AG20443 (cell line): ENCODE measurements at places on chromosomes 1 and 21.

DNA sequence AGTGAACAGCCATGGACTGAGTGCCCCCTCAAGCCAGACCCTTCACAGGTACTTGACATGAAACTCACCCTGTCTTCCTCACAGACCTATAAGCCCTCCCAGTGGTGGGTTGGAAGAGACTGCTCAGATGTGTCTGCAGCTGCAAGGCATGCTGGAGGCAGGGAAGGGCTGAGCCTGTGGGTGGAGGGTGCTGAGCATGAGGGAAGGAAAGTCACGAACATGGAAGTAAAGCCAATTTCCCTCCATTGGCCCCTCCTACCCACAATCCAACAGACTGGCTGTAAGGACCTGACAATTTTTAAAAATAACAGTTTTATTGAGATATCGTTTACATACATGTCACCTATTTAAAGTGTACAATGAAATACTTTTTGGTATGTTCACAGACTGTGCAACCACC lies 44.1 kb downstream of the RCSD1 start:
- DNase-seq, result no peak

DNA sequence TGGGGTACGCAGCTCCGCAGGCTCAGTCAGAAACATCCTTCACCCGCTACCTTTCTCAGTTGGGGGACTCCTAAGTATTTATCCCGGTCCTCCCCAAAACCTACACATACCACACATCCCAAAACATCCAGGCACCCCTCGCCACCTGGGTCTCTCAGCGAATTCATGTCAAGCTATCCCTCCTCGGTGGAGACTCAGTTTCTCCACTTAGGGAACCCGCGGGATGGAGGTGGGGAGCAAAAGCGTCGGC lies 1.3 kb upstream of the ZBTB7B start:
- no peak for DNase-seq

- no peak for DNase-seq
Observed at GRCh38 chr1:8639148-8639547, 178.3 kb downstream of the RERE start.

DNA sequence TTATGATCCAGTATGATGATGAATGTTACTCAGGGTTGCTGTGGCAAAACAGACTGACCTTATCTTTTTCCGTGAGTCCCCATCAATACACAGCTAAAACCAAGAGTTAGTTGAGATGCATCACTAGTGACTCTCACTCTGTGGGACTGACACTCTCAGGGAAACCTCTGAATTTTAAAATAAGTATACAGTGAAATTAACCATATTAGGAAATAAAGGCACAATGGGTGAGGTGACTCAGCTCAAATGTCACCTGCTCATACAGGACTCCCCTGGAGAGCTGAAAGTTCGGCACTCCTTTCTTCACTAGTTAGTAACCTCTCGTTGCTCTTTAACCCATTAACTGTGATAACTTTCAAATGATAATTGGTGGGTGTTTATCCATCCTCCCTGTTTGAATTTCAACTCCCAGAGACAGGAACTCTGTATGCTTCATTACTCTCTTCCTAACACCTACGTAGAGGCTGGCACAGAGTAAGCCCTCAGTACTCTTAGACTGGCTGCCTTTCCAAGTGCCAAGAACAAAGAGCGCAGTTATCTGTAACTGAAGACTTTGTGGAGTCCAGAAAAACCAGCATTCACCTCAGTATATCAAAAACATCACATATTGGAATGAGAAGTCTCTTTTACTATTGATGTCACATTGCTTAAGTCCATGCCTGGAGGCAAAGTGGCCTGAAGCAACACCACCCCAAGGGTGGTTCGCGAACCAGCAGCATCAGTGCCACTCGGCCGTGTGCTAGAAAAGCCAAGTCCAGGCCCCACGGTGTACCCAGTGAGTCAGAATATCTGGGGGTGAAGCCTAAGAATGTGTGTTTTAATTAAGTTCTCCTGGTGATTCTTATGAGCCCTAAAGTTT lies 91.1 kb downstream of the NIBAN1 start:
- DNase-seq, result no peak

DNA sequence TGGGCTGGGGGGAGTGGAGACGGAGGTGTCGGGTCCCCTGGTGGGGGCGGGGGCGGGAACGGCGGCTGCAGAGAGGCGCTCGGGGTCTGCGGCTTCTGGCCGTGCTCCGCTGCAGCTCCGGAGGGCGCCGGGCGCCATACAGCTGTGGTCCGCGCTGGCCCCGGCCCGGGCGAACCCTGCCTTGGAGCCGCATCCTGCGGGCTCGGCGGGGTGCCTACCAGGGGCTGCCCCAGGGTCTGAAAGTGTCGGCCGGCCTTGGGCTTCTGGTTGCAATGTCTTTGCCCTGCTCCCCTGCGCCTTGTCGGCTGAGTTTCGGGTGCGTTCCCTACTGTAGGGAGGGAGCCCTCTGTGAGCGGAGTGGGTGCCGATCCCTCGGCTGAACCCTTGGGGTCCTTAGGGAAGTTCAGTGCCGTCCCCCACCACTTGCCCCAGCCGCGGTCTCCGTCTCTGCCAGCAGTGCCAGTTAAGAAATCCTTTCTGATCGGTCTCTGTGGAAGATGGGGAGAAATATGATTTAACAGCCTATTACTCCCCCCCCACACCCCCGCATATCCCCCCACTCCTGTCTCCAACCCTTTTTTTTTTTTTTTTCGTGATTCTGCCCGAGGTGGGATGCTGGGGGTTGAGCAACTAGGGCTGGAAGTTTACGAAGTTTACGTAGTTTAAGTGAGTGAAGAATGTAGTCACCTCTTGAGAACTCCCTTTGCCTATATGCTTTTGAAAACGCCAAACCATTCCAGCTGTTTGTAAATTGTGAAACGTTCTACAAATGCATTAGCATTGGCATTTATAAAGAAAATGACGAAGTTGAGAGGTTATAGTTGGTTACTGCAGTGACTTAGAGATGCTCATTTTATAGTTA lies 588 bp downstream of the NEXN start:
- DNase-seq, result peak; percentile 52

DNA sequence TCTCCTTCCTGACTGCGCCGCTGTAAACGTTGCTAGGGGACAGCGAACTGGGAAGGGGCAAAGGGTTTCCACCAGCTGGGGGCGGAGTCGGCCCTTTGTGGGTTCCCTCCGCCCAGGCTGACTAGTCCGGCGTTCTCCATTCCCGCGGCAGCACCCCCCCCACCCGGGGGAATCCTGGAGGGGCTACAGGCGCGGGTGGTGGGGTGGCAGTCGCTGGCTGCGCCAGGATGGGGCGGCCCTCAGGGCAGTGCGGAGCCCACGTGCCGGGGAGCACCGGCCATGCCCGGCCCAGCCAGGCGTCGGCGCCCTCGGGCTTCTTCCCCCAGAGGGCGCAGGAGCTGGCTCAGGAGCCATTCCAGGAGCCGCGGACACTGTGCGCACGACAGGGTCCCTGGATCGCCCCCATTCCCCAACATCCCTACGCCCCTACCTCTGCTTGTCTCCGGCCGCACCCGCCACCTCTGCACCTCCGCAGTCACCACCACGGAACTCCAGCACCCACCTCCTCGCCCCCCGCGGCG lies 476 bp downstream of the BATF3 start:
- peak; percentile 79 for DNase-seq

GRCh38 chr1:56376188-56376984 lies 203.0 kb downstream of the PLPP3 start:
- peak; percentile 75 for DNase-seq

DNA sequence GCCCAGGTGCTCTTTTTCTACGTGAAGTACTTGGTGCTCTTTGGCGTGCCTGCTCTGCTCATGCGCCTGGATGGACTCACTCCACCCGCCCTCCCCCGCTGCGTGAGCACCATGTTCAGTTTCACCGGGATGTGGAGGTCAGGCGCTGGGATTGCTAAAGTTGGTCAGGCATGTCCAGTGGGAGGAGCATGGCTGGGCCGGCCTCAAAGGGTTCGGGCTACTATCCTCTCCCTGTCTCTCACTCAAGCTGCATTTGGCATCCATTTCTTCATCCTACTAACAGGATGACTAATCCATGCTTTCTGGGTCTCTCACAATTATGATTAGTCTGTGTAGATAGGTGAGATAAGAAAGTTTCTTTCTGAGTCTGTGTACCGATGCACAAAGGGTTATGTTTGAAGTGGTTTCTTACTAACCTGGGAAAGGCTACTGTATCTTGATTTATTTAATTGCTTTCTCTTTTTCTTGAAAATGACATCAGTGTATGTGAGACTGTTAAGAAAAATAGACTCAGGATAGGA lies 135.9 kb downstream of the HHAT start:
- no peak for DNase-seq

- DNase-seq, result no peak
Observed at GRCh38 chr1:159204161-159205141, at the start of gene ACKR1. Gene ACKR1 (plus strand): TSS chr1:159204875. CDS start chr1:159204960, 85 bp downstream.

DNA sequence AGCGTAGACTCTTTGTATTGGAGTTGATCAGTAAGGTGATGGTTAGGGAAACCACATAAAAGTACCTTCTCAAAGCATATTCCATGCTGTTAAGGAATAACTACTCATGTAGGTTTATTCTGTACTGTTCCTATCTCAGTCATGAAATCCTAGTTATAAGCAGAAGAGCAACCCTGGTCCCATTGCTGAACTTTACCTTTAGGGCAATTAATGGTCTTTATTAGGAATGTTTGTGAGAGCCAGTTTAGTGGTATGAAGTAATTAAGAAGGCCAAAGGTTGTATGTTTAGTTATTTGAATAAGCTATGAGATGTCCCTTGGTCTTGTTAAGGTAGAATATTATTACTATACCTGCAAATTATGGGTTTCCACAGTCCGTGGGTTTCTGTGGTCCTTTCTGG lies 44.0 kb downstream of the ACP6 start:
- DNase-seq, result no peak

DNA sequence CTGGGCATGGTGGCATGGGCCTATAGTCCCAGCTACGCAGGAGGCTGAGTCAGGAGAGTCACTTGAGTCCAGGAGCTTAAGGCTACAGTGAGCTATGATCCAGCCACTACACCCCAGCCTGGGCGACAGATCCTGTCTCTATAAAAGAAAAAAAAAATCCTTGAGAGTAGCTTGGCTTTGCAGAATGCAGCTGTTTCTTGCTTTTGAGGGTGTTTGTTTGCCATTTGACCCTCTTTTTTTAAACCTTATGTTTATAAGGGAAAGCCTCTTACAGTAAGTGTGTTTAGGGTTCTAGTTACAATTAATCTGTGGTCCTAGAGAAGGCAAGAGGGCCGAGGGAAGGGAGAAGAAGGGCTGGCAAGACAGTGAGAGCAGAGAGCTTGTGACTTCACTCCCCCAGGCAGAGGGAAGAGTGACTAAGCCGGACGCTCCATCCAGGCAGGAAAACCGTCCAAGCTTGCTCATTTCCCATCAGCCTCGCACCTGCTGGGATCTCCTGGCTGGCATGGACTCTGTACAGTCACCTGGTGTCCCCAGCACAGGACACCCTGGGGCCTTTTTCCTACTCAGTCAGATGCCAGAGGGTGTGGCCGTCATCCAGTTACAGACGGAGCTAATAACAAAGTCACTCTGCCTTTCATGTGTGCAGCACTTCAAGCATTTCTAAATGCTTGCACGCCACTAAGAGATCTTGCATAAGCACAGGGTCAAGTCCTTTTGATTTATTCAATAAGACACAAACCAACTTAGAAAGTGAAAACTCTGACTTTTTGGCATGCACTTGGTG lies 55.5 kb upstream of the PSEN2 start:
- peak; percentile 79 for DNase-seq

- no peak for DNase-seq
Observed at GRCh38 chr1:30749691-30750583, 7.6 kb downstream of the LAPTM5 start.

- no peak for DNase-seq
Observed at GRCh38 chr1:169478094-169478672, 7.6 kb downstream of the SLC19A2 start.

DNA sequence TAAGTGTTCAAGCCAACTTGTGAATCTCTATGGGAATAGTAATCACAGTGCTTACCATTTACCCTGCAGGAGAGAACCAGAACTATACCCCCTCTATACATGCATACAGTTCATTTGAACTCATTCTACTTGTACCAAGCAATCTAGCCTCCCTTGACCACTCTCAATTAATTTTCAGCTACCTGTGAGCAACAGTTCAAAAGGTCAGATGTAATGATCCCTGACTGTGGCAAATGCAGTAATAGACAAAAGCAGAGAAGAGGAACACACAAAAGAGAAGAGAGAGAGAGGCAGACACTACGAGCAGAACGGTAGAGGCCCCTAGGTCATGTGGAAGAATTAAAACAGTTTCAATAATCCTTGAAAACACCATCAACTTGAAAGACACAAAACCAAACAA lies 52.8 kb downstream of the FMO4 start:
- DNase-seq, result no peak

DNA sequence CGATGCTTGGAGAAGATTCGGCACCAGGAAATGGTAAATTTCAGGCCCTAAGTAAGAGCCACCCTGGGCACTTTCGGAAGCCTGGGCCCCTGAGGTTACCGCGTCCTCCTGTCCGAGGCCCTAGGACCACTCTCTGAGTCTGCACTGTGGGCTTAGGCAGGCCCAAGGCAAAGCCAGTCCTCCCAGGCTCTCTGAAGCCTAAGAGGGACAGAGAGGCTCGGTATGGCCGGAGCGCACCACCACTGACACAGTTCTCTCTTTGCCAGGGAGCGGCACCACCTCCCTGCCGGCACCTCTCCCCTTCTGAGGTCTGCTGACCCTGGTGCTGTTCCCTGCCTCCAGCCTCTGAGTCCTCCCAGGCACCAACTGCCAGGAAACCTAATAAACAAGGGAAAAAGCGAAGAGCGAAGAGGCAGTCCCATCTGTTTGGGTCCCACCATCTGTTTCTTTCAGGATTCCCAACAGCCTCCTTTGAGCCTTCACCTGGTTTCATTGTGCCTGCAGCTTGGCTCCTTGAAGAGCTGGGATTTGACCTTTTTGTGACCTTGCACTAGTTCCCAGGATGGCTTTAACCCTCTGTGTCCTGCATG lies 57.7 kb downstream of the VWA5B1 start:
- no peak for DNase-seq

DNA sequence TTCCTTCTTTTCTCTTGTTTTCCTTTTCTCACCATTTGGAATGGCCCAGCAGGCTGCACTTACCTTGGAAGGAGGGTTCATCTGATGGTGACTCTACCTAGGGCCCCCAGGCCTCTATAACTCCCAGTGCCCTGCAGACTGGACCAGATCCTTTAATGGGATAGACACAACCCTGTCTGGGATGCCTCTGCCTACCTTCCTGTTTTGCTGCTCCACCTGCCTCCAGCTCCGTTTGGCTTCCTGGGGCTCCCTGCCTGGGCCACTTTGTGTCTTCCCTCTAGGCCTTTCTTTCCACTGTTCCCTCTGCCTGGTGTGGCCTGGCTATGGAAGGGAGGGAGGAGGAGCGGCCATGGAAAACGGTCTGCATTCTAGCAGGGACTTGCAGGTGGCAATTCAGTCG lies 7.5 kb downstream of the PCSK9 start:
- DNase-seq, result no peak

GRCh38 chr21:25039461-25040380 lies 567.6 kb downstream of the MRPL39 start:
- no peak for DNase-seq
